ENCODE measurements at places on chromosomes 16 and 17.

DNA sequence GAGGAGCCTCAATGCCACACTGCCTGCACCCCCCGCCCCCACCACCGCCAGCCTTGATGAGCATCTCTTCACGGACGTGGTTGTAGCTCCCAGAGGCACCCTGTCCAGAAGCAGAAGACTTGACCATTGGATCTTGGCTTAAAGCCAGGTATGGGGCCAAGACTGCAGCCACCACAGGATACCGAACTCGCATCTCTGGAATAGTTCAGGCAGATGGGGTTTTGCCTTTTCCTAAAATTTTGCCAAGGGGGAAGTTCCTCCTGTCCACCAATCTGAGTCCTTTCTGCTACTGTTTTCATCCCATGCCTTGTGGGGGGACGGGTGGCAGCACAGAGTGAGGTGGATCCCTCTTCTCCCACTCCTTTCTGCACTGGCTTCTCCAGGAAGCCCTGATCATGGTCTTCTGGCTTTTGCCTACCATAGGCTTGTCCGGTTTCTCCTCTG, 939 bp downstream of the CORO6 start:
- DNase-seq = no peak

DNA sequence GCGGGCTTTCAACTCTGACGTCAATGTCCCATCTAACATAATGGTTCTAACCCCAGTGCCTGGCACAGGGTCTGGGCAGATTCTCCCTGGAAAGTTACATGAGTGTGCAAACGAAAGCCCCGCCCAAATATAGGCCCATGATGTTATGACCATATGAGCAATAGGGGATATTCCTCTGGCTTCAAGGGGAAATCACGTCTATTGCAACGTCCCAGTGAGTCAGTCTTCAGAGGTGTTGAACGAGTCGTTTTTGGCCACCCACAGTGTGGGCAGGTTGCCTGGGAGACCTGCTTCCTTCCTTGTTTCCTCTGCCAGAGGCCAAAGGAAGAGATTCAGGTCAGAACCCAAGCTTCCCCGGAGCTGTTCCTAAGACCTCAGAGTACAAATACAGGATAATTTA, 30.3 kb downstream of the PIK3R5 start:
- no peak for DNase-seq

DNA sequence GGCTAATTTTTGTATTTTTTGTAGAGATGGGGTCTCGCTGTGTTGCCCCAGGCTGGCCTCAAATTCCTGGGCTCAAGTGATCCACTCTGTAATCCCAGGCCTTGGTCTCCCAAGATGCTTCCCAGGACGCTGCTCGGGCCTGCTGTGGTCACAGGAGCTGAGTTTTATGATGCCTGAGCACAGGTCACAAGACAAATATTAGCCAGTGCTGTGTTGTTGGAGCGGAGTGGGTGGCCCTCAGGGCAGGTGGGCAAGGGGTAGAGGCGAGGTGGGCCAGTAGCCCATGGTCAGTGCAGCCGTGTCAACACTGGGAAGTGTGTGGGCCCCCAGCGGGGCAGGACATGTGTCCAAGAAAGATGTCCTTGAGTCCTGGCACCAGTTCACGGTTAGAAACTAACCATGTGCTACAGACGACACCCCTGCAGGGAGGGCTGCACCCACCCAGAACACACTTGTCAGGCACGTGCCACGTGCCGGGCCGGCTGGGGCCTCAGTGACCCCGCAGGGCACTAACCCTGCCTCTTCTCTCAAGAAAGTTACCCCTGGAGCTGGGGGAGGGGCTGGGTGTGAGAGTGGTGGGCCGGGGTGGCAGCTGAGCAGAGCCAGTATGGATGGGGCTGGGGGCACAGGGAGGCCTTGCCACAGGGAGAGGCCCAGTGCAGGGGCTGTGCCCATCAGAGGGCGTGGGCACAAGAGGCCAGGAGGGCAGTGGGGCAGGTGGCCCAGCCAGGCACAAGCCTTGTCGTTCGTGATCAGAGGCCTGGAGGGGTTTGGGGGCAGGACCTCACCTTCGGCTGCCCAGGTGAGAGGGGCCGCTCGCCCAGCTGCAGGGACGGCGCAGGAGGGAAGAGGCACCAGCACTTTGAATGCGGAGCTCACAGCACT, 103.1 kb upstream of the CHMP6 start:
- no peak for DNase-seq

- DNase-seq = no peak
These were observed 52.3 kb upstream of the RASL10B start for GRCh38 chr17:35679007-35679682.

- DNase-seq = no peak
These were observed 532 bp downstream of the ARRB2 start for GRCh38 chr17:4710693-4711634.

DNA sequence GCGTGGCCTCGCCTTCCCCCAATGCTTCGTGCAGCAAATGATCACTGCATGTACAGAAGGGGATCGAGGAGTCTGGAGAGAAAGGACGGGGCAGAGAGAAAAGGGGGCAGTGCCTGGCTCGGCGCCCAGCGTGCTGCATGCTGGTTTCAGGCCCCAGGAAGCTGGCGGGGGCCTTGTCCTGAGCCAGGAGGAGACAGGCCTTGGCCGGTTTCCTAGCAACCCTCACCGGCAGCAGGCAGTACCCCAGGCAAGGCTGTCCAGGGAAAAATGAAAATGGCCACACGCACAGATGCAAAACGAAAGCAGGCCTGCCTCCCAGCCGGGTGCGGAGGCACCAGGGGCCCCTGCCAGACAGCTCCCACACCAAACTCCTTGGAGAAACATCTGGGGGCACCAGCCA, 126.3 kb downstream of the ZFHX3 start:
- DNase-seq = peak; percentile 15

- DNase-seq = peak; percentile 27
These were observed 155.2 kb upstream of the C17orf78 start for GRCh38 chr17:37220607-37220953.

DNA sequence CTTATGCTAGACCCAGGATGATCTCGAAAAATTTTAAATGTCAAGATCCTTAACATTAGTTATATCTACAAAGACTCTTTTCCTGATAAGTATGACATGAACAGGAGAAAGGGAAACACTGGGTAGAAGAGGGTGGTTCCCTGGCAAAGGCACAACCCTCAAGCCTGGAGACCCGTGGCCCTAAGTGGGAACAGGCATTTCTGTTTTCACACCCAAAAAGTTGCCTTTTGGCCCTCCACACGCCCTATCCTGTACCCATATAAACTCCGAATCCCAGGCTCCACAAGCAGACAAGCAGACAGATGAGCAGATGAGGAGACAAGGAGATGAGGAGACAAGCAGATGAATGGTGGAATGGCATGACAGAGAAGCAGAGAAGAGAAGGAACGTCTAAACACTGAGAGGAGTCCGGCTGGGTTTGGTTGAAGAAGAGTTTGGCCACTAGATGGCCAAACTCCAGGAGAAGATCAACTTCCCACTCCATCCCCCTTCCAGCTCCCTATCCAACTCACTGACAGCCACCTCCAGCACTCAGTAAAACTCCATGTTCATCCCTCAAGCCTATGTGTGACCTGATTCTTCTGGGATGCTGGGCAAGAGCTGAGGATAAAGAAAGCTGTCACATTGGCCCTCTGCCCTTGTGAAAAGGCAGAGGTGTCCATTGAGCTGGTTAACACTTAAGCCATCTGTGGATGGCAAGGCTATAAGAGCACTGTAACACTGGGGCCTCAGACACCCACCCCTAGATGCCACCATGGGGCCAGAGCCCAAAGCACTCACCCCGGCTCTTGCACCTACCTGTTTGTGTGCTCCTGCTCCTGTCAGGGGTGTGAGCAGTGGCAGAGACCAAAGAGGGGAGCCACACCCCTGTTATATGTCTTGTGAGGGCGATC, 139.6 kb upstream of the FAM20A start:
- DNase-seq = no peak

- no peak for DNase-seq
These were observed 401.2 kb downstream of the SEC14L1 start for GRCh38 chr17:77542011-77542410.

- DNase-seq = no peak
These were observed 127.7 kb downstream of the PARN start for GRCh38 chr16:14502256-14502875.

- no peak for DNase-seq
These were observed 289.4 kb upstream of the MYOCD start for GRCh38 chr17:12376276-12376675.

DNA sequence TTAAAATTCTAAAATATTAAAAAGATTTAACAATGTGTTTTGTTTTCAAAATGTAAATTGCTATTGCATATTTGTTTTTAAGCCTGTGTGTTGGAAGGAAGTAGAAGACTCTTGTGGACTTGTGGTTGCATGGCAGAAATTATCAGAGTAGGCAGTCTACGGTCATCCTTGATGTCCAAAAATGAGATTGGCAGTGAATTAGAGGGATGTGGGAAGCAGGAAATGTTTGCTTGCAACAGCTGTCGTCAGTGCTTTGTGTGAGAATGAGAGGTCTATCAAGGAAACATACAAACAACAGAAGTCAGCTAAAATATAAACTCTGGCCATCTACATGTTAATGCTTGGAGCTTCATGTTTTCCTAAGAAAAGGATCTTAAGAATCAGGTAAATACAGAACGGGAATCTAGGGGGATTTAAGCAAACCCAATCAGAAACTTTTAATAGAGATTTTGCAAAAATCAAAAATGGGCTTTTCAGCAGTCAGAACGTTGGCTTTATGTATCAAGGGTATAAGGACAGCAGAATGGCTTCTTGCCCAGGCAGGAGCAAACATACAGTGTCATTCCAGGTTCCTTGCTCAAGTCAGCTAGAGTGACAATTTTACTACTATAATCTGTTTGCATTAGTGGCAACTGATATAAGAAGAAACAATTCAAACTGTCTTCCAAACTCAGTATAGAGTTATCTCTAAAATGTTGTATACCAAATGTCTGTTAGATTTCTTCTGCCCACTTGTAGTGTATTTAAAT, 196.7 kb downstream of the CYB561 start:
- DNase-seq = no peak

DNA sequence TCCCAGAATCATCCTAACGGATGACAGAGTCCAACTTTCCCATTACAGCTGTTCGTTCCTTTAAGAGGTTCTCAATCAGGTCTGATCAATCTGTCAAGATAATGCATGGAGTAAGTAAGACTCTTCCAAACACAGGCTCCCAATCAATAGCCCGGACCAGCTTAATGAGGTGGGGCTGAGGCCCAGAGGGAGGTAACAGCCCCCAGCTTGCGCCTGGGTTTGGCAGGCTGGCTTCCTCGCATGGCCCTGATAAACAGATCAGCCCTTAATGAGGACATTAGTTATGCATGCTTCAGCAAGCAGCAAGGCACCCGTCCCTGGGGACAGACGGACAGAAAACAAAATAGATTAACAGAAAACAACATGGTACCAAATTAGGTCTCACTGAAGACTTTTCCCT, 145.7 kb downstream of the ZFHX3 start:
- no peak for DNase-seq

GRCh38 chr17:41539979-41540701, 12.0 kb upstream of the KRT19 start:
- DNase-seq = peak; percentile 84

DNA sequence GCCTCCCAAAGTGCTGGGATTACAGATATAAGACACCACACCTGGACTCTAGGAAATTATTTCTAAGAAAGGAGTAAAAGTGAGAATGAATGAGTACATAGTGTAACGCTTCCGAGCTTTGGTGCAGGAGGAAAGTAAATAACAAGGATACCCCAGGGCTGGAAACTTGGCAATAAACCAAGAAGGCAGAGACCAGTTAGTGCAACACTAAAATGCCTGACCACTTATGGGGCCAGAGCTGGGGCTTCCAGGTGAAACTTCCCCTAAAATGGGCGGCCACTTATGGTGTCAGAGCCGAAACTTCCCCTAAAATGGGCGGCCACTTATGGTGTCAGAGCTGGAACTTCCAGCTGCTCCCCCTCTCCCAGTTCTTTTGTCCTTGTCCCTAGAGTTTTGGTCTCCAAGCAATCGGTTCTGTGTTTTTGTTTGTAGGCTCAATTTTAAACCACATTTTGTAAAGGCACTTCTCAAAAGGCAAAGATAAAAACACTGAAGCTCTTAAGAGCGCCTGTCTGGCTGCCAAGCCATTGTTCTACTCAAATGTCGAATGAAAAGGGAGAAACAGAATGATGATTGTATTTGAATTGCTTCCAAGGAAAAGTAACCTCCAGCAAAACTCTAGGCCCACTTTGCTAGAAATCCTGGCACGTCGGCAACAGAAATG, 63.9 kb downstream of the NXN start:
- DNase-seq = no peak

DNA sequence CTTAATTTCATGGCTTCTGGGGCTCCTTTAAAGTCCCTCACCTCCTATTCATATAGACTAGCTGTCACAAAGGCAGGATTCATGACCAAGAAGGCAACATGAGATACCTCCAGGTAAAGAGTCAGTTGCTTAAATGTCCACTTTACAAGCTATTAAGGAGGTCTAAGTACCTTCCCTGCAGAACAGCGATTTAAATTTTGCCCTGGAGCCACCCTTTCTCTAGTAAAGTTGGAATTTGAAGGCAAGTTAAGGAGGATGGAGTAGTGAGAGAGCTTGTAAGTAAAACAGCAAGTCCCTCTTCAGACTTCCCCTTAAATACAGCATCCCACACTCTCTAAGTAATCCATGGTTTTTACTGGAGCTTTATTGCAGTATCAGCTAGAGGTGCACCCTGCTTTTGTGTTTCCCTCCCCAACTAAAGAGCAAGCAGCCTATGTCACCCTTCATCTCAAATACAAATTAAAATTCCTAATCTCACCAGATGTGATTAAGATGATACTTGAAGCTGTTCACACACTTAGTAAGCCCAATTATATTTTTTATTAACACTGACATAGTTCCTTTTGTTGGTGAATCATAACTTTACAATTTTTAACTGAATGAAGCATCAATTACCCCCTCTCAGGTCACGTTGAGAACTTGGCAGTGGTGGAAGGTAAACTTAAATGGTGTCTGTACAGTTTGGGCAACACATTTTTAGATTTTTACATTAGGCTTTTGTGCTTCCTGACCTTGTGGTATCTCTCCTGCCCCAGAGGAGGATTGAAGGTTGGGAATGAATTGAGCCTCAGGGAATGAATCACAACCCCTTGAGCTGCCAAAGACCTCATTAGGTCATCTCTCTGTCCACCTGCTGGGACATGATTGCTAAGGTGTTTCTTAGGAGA, 108.9 kb downstream of the TANGO6 start:
- no peak for DNase-seq

- DNase-seq = no peak
These were observed 11.8 kb upstream of the PEMT start for GRCh38 chr17:17603178-17603894.

GRCh38 chr17:42678951-42679491, 2.2 kb upstream of the PLEKHH3 start:
- peak; percentile 69 for DNase-seq
